ENCODE measurements at places on chromosomes 5 and 9.

- no peak for DNase-seq
These were observed 1020.0 kb upstream of the ARRDC3 start for GRCh38 chr5:92402956-92403702.

DNA sequence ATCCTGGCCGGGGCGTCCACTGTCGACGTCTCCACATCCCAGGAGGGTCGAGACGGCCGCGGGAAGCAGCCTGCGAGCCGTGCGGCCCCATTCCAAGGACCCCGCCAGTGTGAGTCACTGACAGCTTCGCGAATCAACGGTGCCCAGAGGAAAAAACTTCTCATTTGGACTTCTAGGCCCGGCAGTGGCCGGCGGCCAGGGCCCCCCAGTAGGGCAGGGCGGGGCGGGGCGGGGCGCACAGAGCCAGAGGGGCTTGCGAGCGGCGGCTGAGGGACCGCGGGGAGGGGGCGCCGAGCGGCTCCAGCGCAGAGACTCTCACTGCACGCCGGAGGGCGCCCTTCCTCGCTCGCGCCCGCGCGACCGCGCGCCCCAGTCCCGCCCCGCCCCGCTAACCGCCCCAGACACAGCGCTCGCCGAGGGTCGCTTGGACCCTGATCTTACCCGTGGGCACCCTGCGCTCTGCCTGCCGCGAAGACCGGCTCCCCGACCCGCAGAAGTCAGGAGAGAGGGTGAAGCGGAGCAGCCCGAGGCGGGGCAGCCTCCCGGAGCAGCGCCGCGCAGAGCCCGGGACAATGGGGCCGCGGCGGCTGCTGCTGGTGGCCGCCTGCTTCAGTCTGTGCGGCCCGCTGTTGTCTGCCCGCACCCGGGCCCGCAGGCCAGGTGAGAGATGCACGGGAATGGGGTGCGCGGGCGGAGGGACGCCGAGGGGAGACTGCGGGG is at the start of gene F2R:
Gene F2R, plus strand, starts transcription at position 391 of the 720 bp plus-strand sequence. Its CDS starts 182 bp downstream, at position 573.
- DNase-seq: no peak

DNA sequence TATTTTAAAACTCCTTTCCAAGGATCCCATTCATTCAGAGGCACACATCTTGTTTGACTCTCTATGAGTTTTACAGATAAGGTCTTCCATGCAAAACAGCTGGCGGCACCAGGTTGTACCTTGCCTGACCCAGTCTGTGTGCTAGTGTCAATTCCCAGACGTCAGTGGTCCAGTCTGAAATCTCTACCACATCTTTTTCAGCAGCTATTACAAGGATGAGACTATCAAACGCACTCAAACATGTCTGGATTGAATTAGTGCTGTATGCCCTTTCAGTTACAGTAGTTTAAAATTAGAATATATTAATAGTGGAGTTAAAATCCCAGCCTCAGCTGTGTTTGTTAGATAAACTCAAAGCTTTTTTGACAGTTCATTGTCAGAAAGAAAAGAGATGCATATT is 11.7 kb downstream of the CDC14B start:
- no peak for DNase-seq

- no peak for DNase-seq
These were observed 4.6 kb downstream of the OBP2B start for GRCh38 chr9:133204335-133204992.

GRCh38 chr9:133403766-133404453 is 13.9 kb downstream of the REXO4 start:
- DNase-seq: peak; percentile 62

GRCh38 chr5:108876451-108876850 is 128.8 kb downstream of the FER start:
- DNase-seq: no peak

DNA sequence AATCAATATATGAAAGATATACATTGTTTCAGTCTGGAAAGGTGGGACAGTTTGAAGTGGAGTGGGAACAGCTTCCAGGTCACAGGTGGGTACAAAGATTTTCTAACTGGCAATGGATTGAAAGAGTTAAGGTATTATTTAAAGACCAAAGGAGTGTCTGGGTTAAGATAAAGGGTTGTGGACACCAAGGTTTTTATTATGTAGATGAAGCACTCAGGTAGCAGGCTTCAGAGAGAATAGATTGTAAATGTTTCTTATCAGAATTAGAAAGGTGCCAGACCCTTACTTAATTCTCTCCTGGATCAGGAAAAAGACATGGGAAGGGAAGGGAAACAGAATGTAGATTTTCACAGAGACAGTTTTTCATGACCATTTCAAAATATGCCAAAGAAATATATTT is 1174.8 kb downstream of the MAT2B start:
- no peak for DNase-seq

GRCh38 chr5:74094096-74094781 is 468.2 kb downstream of the ARHGEF28 start:
- DNase-seq: no peak

DNA sequence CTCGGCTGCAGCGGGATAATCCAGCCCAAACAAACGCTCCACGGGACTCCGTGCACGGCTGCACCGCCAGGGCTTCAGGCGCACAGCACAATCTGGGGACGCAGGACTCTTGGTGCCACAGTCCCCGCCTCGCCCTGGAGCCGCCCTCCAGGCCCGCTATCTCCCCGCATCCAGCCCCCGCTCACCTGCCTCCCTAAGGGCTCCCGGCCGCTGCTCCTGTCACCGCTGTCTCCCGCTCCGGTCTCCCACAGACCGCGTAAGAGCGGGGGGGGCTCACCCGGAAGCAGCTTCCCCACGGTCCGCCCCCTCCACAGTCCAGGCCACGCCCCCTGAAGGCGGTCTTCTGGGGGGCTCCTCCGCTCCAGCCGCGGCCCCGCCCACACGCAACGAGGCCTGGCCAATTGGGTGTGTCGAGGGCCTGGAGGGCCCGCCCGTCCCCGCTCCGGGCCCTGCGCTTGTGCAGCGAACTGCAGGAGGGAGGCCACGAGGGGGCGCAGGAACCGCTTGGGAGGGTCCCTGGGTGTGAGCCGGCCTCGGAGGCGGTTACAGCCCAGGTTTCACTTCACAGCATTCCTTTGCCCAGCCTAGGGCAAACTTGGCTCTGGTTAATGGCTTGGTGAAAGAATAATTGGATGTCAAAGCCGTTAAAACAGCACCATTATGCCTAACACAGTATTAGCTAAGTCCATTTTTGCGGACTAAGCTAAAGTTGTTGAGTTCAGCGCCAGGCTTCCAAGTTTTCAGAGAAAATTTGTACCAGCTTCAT is at the start of gene ALAD:
Gene ALAD, minus strand, starts transcription at position 258 of the 766 bp plus-strand sequence. CDS start 7,725 bp downstream, outside the sequence.
- DNase-seq: peak; percentile 100

DNA sequence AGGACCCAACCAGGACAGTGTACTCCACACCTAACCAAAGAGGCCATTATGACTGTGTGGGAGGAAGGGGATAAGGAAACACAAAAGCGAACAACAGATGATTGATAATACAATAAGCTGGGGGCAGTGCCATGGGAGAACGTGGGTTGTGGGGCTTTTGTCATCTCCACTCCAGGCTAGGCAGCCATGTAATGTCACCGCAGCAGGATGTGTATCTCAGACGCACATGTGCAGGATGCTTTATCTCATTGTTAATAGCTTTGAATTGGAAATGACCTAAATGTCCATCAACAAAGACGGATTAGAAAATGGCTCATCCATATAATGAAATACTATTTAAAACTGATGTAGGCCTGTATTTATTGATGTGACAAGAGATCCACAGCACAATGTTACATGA is 51.0 kb downstream of the EPB41L4B start:
- no peak for DNase-seq

DNA sequence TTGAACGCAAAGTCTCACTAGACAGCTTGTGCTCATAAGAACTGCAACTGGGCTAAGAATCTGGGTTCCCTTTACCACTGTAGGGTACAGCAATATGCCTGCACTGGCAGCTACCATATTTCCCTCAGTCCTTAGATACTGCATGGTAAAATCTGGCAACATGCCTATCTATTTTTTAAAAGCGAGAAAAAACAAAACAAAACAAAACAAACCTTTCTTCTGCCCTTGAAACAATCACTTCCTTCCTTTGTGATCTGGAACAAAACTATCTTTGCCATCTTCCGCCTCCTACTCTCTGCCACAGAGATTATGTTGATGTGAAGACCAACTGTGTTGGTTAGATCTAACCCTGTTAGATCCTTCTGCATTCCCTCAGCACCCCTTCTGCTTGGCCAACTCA is 242.9 kb downstream of the EBF1 start:
- DNase-seq: no peak

- peak; percentile 39 for DNase-seq
These were observed 65.3 kb downstream of the ICE1 start for GRCh38 chr5:5487585-5488360.

- DNase-seq: no peak
These were observed 550.6 kb downstream of the CDH10 start for GRCh38 chr5:24094081-24094679.

DNA sequence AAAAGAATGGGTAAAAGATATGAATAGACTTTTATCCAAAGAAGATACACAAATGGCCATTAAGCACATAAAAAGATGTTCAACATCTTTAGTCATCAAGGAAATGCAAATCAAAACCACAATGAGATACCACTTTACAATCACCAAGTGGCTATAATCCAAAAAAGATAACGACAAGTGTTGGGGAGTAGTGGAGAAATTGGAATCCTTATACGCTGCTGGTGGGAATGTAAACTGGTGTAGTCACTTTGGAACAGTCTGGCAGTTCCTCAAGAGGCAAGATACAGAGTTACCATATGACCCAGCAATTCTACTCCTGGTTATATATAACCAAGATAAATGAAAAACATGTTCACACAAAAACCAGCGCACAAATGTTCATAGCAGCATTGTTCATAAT is 234.9 kb downstream of the SPATA31D1 start:
- DNase-seq: no peak

GRCh38 chr5:53362521-53362941 is 117.9 kb upstream of the FST start:
- DNase-seq: no peak

DNA sequence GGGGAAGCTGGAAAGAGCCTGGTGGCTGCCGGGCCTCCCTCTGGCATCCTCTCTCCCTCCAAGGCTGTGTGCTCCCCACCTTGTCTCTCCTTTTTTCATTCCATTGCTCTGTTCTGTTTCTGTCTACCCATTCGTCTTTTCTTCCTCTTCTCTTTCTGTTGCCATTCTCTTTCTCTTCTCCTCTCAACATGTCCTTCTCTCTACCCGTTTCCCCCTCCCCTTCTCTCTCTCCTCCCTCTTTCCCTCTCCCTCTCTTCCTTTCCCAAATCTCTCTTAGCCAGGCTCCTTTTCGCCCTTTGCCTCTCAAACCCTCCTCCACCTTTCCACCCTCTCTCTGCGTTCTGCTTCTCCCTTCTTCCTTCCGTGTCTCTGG is 19.4 kb upstream of the KCNIP1 start:
- no peak for DNase-seq

GRCh38 chr9:85892401-85892800 is 48.5 kb upstream of the NAA35 start:
- no peak for DNase-seq

DNA sequence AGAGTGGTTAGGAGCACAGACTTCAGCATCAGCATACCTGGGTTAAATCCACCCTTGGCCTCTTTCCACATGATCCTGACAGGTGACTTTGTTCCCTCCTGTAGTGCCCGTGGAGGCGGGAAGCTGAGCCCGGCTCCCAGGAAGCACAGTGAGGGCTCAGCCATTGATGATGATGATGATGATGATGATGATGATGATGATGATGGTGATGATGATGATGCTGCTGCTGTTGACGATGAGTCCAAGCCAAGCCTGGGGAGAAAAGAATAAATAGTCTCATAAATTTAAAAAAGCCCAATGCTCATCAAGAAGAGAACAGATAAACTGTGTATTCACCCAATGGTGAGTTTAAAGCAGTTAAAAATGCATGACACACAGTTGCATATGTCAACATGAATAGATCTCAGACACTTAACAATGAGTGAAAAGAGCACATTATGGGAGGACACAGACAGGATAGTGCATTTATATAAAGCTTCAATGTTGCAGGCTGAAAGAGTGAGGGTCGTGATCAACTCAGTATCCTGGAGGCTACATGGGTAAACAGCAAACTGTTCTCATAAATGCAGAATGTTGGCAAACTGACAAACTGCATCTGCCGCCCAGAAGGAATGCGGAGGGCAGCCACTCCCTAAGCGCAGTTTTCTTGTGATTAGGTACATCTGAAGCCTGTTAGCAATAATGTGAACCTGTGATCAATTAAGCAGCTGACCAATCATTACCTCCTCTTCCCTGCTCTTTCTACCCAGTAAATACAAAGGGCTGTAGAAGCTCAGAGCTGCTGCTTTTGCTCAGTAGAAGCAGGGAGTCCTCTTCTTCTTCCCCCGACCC is 11.7 kb upstream of the CFAP157 start:
- DNase-seq: no peak

- DNase-seq: no peak
These were observed 648.1 kb downstream of the ACTL7B start for GRCh38 chr9:108207561-108208165.

GRCh38 chr5:37435261-37435660 is 56.1 kb downstream of the WDR70 start:
- DNase-seq: no peak

- DNase-seq: no peak
These were observed 17.7 kb downstream of the MLLT3 start for GRCh38 chr9:20604562-20604961.

DNA sequence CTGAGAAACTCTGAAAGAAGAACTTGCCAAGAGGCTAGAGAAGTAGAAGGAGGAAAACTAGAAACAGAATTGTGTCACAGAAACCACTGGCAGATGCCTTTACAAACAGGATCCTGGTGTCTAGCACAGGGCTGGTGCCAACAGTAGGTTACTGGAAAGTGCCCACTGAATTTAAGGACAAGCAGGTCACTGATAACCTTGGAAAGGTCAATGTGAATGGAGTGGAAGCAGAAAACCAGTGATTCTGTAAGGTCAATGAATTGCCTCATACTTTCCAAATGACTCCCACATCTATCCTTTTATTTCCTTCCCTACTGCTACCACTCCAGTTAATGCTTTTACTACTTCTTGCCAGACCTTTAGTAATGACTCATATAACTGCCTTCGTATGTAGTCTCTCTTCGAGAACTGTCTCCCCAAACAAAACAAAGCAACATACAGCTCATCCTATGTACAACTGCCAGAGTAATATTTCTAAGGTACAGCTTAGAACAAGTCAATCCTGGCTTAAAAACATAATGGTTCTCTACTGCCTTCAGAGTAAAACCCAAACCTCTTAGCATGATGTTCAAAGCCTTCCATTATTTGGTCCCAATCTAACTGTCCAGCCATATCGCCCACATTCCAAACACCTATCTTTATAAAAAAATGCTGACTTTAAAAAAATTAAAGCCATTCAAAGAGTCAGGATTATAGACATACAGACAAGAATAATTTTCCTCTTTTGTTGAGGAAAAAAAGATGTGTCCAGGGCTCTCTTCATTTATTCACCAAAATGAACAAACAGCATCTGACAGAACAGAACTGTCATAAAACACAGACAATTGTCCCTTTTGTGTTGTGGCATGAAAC is 52.5 kb downstream of the NR3C1 start:
- DNase-seq: no peak

- no peak for DNase-seq
These were observed 95.6 kb downstream of the NR6A1 start for GRCh38 chr9:124675261-124676158.

DNA sequence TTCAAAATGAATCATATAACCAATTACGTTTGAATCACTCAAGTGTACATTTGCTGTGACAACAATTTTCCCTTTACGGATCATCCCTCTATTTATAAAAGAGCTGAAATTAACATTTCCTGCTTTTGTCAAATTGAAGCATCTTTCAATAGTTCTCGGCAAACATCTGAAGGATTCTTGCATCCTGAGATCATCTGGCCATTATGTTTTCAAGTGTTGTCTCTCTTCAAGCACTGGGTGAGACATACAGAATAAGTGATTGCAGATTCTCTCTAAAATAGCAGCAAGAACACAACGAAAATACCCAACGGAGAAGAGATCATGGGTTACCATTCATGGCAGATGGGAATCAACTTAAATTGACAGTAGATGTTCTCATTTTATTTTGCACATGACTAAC is 283.4 kb upstream of the GRAMD2B start:
- no peak for DNase-seq

Data from hematopoietic multipotent progenitor cell treated with erythropoietin and hydrocortisone succinate and interleukin-3 and kit ligand, for 15 days (in vitro differentiated cells).